Stimulated activated CD8-positive, alpha-beta memory T cell treated with anti-CD3 and anti-CD28 coated beads, Interleukin-4, amount 100 ng/mL, for 1 hour (primary cell): ENCODE measurements at places on chromosomes 5 and 9.

GRCh38 chr5:963673-964531, 44.7 kb upstream of the NKD2 start:
- DNase-seq = no peak

DNA sequence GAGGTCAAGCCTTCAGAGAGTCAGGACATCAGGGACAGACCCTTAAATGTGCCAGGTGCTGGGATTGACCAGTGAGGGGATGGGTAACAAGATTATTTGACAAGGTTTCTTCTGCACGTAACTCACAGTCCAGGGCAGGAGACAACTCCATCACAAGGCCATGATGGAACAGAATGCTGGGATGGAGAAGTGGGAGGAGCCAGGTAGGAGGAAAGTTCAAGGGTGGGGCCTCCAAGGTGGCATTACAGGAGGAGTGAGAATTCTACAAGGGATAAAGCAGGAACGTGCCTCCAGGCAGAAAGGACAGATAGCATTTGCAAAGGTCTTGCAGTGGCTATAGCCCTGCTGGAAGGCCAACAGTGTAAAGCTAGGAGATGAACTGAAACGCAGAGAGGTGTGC, 102.2 kb downstream of the FGF18 start:
- DNase-seq = no peak

GRCh38 chr5:58649716-58650115, 66.8 kb downstream of the RAB3C start:
- DNase-seq = no peak

- no peak for DNase-seq
These were observed 27.3 kb downstream of the CNTFR start for GRCh38 chr9:34562135-34562745.

- DNase-seq = no peak
These were observed 20.5 kb upstream of the CCL28 start for GRCh38 chr5:43432486-43433375.

GRCh38 chr5:36414869-36415282, 113.2 kb upstream of the RANBP3L start:
- no peak for DNase-seq
